ENCODE measurements at places on chromosomes 7 and 10.

GRCh38 chr7:3575753-3576531, 274.9 kb downstream of the SDK1 start:
- DNase-seq, result no peak

GRCh38 chr10:111634191-111634590, 549.4 kb downstream of the GPAM start:
- DNase-seq, result no peak

DNA sequence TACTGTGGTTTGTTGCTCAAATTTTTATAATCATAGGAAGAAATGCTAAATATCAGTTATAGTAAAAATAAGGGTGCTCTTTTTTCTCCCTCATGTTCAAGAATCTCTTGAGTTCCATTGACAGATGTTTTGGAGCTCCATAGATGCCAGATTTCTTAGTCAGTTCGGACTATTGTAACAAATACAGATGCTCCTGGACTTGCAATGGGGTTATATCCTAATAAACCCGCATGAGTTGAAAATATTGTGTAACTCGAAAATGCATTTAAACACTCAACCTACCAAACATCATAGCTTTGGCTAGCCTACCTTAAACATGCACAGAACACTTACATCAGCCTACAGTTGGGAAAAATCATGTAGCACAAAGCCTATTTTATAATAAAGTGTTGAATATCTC, 100.7 kb upstream of the CSTF2T start:
- no peak for DNase-seq

DNA sequence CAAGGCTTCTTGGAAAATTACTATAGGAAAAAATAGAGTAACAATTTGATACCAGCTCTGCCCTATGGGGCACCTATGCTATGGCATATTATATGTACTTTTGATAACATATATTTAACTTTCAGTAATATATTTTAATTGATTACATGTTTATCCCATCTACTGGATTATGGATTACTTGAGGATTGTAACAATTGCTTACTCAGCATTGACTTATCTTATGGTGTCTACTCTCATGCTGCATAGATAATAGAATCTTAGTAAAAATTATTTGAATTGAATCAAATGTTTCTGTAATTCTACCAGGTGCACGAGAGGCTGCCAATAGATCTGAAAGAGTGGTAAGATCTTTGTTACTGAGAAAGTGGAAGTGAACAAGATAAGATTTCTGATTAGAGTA, 57.8 kb upstream of the CALCR start:
- no peak for DNase-seq

DNA sequence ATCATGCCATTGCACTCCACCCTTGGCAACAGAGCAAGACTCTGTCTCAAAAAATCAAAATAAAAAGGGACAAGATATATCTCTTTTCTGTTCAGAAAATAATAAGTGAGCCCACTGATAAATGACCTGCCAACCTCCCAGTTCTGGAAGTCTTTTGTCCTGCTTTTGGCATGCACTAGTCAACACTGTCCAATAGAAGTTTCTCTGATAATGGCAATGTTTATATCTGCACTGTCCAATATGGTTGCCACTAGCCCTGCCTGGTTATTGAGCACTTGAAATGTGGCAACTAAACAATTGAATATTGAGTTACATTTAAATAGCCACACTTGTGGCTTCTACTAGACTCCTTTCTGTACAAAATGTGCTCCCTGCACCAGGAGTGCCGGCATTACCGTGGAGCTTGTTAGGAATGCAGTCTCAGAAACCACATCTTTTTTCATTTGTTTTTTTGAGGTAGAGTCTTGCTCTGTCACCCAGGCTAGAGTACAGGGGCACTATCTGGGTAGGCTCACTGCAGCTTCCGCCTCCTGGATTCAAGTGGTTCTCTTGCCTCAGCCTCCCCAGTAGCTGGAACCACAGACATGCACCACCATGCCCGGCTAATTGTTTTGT, 229.7 kb downstream of the CACNB2 start:
- DNase-seq, result no peak

GRCh38 chr7:3201937-3202710, 98.9 kb upstream of the SDK1 start:
- DNase-seq, result no peak

DNA sequence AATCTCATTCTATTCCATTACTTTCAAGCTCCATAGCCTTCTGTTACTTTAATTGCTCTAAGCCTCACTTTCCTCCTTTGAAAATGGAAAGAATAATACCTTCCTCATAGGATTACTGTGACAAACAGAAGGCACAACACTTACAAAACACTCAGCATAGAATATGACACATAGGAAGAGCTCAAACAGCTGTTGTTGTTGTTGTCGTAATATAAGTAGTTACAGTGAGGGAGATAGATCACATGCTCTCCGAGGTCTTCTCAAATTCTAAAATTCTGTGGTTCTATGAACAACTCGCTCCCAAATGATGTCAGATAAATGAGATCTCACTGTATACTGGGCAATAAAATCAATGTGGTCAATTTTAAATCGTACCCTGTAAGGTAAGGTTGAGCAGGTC, 1049.3 kb upstream of the C7orf33 start:
- DNase-seq, result no peak

Data from HuH-7.5 (cell line).